ENCODE measurements at places on chromosomes 4 and X.

DNA sequence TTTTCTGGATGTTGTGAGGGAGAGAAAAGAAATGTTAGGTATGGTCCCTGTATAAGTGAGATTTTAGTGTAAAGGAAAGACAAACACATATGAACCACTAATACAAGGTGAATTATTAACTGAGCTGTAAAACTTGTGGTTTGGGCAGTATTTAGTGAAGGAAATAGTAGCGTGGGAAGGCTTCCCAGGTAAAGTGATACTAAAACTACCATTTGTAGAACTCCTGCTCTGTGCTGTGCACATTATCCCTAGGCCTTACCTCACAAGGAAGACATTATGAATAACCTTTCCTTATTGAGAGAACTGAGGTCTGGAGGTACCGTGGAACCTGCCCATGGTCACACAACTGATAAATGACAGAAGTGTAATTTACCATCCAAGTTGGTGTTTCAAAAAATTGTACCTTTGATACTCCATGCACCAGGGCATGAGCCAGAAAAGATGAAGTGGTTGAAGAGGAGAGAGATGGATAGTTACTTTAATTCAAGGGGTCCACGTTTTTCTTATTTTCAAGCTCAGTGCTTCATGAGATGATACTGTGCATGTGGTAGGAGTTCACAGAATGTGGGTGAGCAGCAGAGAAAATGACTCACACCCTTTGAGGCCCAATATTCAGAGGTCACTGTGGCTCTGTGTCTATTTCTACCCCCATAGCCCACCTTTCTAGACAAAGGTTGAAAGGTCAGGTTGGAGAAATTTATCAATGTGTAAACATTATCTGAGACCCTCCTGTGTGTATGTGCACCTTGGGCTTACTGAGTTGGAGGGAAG is 2.6 kb upstream of the VSIG4 start:
- no peak for DNase-seq

DNA sequence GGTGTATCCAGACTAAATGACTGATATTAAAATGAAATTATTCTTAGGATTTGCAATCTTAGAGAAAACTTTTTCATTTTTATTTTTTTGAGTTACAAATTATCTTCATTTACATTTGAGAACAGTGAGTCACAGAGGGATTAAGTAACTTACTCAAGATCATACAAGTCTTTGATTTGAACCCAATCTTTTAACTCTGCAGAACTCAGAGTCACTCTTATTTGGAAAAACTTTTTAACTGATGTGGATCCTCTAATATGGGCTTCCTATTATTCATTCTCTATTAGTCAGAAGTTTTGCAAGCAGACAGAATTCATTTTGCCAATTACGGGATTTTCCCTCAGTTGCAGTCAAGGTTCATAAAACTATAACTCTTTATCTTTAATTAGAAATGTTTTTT is 20.1 kb downstream of the HPRT1 start:
- no peak for DNase-seq

GRCh38 chrX:29039501-29039900 is 452.3 kb downstream of the IL1RAPL1 start:
- no peak for DNase-seq

DNA sequence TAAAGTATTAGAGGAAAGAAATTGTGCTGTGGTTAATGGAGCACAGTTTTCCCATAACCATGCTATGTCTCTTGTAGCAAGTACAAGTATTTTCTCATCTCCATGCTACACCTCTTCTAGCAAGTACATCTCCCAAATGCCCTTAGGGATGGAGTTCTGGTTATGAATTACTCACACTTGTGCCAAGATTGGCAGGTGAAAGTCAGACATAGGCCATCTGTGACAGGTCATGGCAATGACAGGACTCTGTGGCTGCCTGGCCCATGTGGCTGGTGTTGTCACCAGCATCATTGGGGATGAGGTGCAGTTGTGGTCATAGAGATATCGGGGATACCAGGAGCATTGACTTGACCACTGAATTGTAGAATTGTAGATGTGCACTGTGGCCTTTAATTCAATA is 310.2 kb downstream of the FAT4 start:
- DNase-seq: no peak
